CD8-positive, alpha-beta T cell (primary cell): ENCODE measurements at places on chromosomes 1 and 21.
A peak's percentile ranks its signal among the peaks of the same experiment; 100 is the strongest.

- no peak for DNase-seq
These were observed 230.8 kb upstream of the CHRM3 start for GRCh38 chr1:239155466-239156091.

DNA sequence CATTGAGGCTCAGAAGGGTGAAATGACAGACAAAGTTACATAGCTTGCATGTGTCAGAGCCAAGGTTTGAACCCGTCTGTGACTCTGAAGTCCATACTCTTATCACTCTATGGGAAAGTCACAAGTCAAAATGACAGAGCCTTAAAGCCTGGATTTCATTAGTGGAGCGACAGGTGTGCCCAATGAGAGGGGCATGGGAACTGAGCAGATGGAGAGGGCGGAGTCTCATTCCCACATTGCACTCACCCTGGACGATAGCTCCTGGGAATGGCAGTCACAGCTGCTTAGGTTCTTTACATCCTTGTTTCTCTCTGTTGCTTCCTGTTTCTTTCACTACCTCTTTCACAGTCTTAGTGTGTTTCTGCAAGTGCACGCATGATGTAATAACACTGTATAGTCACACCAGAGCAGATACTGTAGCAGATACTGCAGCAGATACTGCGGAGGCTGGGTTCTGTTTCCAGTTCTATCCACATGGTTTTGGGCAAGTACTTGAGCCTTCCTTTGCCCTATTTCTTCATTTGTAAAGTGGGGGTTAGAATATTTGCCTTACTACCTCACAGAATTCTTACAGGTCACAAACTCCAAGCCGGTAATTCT, 127.2 kb downstream of the ZSCAN20 start:
- DNase-seq = no peak

DNA sequence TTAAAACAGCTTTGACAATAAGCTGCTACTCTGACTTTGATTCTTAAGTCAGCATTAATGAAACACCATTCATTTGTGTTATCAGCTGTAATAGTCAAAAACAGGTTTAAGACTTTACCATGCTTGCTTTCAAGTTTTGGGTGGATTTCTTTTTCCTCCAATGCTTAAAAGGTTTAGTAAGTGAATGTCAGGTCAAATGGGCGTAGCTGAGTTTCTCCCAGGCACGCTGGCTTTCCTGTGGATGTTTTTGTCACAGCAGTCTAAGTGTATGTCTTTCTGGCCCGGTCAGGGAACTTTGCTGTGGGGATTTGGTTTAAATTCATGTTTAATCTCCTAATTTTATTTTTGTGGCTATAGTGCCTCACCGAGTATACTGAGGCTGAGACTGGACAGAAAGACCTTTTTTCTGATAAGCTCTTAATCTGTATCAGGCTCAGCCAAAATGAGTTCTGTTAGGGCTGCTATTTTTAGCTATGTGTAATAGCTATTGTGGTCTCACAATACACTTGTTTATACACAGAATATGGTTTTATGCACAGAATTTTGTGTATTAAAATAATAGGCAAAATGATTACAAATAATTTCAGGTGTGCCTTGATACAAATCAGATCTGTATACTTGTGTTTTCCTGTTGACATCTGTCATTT, 292.8 kb downstream of the DISC1 start:
- no peak for DNase-seq

GRCh38 chr1:2301607-2302291, 73.6 kb downstream of the SKI start:
- DNase-seq = peak; percentile 46

GRCh38 chr1:68442822-68443556, 6.8 kb downstream of the RPE65 start:
- DNase-seq = no peak

DNA sequence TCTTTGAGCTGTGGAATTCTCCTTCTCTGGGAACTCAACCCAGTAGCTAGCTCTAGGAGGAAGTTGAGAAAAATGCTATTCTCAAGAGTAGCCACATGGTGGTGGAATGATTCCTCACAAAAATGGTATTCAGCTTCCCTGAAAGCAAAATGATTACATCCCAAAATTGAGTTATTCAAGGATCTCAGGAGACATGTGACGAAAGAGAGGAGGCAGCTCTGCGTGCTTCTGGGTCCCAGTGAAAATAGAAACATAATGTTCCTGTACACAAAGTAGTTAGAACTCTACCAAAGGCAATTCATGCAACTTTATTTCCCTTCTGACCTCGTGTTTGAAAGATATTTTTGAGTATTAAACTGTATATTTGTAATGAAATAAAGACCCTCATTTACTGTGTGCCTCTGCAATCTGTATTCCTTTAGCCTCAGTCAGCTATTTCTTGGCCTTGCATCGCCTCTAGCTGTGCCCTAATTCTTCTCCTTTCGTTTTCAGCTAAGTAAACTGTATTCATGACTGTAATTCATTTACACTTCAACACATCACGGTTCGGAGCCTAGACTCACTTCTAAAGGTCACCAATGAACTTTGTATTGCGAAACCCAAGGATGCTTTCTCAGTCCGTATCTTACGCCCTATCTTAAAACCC, 167.3 kb downstream of the FASLG start:
- DNase-seq = no peak

GRCh38 chr1:87951852-87952251, 623.2 kb downstream of the LMO4 start:
- DNase-seq = no peak

DNA sequence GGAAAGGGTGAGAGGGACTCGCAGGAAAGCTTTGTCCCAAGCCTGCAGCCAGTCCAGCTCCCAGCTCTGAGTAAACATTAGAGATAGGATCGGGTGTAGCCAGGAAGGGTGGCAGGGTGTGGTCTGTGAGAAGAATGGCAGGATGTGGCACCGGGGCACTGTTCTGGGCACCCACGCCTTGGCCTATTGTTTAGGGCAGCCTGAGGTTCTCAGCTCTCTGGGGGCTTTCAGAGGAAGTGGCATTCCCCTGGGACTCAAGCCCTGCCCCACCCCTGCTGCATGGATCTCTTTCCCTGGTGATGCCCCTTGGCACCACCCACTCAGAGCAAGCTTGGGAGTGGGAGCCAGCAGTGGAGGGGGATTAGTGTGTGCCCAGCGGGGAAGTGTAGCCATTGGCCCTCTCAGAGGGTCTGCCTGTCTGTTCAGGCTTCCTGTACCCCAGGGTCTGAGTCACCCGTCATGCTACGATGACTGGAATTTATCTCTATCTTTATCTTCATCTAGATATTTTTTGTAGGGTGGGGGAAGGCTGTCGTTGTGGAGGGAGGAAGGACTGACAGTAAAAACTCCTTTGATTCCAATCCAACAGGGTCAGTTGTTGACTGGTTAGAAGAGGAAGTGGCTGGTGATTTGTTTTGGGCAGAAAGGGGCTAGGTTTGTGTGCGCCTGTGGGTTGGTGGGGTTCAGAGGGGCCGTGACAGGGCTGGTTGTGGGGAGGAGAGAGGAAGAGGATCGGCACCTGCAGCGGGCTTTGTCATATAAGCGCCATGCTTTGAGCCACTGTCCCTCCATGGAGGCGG, 31.6 kb downstream of the SOX13 start:
- peak; percentile 41 for DNase-seq

- DNase-seq = no peak
These were observed 143.1 kb downstream of the S1PR1 start for GRCh38 chr1:101379950-101380349.

DNA sequence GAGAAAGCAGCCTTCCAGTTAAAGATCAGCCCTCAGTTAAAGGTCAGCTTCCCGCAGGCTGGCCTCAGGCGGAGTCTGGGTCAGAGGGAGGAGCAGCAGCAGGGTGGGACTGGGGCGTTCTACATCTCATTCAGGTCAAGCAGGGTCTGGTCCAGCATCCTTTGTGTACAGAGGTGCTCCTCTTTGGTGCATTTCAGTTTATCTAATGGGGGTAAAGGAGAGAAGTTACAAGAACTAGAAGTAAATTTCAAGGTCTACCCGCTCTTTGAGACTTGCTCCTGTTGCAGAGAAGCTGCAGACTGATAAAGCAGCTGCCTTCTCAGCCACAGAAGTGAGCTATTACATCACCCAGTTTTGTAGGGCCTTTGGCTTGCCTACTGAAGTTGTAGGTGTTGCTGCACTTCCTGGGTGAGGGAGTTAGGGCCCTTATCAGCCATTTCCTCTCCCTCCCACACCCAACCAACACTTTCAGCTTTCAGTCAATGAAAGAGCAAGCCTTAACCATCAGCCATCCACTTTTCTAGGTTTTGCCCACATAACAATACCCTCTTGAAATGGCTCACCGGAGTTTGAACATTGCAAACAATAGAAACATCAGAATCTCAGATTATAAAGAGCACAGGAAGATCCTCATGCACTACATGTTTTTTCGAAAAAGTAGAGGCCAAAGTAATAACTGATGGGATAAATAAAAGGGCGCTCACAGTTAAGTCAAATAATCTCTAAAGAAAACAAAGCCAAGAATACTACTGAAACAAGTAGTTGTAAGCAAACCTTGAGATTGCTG, 2.8 kb upstream of the NUP210L start:
- DNase-seq = peak; percentile 71

DNA sequence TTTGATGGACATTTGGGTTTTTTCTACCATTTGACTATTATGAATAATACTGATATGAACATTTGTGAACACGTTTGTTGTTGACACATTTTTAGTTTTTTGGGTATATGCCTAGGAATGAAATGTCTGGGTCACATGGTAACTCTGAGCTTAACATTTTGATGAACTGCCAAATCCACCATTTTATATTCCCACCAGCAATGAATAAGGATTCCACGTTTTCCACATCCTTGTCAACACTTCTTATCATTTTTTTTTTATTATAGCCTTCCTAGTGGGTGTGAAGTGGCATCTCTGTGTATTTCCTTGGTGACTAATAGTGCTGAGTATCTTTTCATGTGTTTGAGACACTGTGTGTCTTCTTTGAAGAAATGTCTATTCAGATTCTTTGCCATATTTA, 67.6 kb downstream of the RASAL2 start:
- no peak for DNase-seq

DNA sequence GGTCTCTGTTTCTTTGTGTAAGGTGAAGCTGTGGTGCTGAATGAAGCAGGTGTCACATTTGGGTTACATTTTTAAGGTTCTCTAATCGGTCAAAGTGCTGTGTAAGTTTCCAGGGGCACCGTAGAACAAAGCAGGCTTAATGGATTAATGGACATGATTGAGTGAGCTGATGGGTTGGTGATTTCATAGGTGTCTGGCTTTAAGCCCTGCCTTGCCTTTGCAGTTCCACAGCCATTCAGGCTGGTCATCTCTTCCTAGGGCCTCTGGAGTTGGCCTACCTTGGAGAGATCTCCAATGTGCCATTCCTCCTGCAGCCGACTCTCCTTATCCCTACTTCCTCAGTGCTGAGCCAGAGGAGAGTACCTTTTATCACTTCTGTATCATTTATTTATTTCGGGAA, 15.2 kb downstream of the GALNT2 start:
- no peak for DNase-seq

DNA sequence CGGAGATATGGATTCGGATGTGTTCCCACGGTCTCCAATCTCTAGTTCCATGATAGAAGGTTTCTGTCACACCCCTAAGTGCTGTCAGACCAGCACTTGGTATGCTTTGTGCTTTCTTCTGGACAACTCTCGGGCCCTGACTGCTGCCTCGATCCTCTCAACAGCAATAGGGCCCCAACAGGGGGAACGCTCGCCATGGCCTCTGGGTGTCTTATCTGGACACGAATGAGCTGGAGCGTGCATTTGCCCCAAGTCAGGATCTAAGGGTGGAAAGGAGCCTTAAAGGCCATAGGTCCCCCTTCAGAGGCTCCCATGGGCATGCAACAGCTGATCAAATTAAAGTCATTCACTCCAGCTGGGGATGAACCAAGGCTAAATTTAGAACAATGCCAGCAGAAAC, 76.8 kb downstream of the TCP10L start:
- no peak for DNase-seq

- DNase-seq = no peak
These were observed 613.7 kb upstream of the B3GALT2 start for GRCh38 chr1:193799948-193800690.

DNA sequence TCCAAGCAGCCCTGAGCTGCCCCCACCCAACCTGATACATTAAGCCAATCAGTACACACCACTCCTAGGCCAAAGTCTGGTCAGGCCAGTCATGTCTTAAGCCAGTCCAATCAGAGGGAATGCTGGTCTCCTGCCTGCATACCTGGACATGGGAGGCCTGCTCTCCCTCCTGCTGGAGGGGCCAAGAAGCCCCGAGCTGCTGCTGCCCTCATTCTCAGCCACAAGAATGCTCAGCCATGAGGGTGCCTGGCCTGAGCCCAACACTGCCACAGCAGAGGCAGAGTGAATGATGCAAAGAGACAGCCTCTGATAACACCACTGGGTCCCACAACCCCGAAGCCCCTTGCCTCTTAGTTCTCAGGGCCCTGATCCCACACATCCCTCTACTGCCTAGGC, 23.0 kb downstream of the CHD5 start:
- no peak for DNase-seq

- no peak for DNase-seq
These were observed 62.6 kb upstream of the CYYR1 start for GRCh38 chr21:26635681-26636080.
